ENCODE measurements at places on chromosomes 12 and 14.

DNA sequence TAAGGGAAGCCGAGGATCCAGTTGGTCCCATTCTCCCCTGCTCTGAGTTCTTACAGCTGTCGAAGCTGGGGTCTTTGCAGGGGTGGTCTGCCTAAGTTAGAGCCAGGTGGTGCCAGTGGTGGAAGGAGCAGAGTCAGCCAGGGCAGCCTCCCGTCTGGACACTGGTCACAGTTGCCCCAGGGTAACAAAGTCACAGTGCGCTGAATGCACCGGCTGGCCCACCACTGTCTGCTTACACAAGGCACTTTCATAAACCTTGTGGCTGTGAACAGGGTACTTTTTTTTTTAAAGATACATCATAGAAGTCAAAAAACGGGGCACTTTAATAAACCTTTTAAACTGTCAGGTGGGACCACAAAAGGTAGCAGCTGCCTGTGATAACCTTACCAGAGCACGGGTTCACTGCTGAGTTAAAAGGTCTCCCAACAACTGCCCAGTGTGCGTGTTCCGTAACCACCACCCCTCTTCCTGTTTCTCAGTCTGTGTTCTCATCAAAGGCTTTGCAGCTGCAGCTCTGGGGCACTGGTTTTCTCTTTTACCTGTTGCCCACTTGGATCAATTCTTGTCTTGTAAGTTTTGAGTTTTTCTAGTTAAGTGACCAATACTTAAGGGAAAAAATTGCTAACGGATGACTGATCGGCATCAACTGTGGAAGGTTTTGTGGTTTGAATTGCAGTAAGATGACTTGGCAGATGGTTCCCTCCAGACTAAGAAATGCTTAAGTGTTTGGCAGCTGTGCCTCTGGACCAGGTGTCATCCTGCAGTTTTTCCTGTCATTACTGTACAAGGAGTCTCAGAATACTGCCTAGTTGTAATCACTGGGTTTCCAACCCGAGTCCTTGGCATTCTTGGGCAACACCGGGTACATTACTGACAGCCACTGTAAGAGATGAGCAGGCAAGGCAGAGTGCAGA lies 55.9 kb downstream of the DYNC1H1 start:
- DNase-seq, result no peak

- peak; percentile 42 for DNase-seq
These were observed 121.3 kb upstream of the MAX start for GRCh38 chr14:65223636-65224035.

- no peak for DNase-seq
These were observed 136.3 kb upstream of the PRICKLE1 start for GRCh38 chr12:42725809-42726208.

DNA sequence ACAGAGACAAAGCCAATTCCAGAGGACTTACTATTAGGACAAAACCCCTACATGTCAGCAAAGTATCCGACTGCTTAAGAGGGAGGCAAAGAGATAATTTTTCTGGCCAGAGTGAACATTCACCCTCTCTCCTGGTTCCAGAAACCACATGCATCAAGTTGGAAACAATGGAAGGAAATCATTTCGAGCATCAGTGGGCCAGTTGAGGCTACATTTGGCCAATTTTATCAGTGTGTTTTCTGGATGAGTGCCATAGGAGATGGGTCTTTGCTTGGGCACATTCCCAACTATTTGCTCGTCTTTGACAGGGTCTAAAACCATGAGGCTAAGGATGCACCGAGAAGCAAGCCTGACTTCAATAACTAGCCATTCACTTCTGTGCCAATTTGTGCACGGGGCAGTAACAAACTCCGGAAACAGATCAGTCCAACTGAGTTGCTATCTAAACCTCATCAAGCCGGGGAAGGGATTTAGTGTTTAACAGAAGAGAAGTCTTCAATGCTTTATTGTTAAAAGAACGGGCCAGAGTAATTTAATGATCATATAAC lies 17.4 kb downstream of the EGLN3 start:
- no peak for DNase-seq

- no peak for DNase-seq
These were observed 82.0 kb downstream of the IFT43 start for GRCh38 chr14:76067536-76067935.

DNA sequence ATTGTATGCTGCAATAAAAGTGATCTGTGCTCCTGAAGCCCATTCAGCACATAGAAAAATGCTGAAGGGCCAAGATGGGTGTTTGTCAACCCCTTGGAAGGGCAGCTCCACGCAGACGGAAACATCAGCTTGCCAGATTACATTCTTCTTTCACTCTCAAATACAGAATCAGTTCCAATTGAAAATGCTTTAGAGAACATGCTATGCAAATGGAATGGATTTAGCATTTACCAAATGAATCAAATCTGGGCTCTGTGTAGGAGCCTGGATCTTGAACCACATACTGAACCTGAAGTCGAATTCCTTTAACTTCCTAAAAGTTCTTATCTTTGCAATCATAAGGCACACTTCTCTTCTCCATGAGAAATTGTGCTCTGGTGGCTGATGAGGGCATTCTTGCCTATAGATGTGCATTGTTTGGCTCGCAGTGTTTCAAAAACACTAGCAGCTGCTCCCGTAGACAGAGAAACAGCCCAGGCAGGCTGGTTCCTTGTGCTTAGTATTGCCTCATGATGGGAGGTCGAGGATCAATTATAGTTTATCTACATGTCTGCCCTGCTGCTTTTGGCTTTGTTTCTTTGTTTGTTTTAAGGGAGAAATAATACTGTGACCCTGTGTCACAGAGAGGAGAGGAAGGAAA lies 489.8 kb upstream of the FLRT2 start:
- DNase-seq, result no peak

GRCh38 chr12:111010916-111011657 lies 90.7 kb upstream of the MYL2 start:
- DNase-seq, result no peak

DNA sequence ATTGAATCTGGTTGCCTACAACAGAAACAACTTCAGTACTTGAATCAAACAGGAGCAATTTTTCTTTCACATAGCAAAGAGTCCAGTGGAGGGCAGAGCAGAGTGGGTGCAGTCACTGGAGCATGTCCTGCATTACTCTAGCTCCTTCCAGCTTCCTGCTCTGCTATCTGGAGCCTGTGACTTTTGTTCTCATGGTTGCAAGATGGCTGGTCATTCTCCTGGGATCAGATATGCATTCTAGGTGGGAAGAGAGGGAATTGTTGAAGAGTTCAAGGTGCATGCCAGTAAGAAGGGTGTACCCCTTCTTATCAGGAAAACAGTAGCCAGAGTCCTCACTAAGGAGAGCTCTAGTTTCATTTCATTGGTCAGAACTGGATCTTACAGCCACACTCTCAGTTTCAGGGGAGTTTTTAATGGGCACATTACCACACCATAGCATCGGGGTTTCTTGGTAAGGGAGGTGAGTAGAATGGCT lies 8.0 kb downstream of the IFT43 start:
- no peak for DNase-seq

DNA sequence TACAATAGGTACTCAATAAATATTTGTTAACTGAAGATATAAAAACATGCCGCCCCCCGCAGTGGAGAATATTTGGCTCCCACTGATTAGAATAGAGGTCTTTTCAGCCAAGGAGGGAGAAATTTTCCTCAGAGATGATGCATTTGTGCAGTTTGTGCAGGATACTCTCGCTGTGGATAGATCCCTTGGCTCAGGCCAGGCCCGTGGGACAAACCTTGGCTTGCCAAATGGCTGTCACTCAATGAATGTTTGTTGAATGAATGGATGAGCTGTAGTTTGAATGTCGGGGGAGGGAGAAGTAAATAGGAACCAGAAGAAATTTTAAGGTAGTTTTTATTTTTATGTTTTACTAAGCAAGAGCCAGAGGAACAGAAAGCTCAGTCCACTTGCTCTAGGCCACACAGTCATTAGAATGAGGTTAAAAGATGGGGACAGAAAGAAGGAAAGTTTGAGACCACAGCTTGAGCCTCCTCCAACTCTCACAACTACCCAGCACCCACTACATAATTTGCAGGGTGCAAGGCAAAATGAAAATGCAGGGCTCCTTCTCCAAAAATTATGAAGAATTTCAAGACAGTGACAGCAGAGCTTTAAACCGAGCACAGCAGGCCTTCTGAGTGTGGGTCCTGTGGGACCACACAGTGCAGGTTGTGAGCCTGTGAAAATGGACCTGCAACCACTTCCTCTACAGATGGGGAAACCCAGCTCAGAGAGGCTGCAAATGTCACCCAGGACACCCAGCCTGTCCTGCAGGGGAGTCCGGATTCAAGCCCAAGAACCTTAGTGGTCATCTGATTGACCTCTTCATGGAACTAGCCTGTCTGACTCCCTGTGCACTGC lies 51.4 kb downstream of the WSCD2 start:
- DNase-seq, result no peak

DNA sequence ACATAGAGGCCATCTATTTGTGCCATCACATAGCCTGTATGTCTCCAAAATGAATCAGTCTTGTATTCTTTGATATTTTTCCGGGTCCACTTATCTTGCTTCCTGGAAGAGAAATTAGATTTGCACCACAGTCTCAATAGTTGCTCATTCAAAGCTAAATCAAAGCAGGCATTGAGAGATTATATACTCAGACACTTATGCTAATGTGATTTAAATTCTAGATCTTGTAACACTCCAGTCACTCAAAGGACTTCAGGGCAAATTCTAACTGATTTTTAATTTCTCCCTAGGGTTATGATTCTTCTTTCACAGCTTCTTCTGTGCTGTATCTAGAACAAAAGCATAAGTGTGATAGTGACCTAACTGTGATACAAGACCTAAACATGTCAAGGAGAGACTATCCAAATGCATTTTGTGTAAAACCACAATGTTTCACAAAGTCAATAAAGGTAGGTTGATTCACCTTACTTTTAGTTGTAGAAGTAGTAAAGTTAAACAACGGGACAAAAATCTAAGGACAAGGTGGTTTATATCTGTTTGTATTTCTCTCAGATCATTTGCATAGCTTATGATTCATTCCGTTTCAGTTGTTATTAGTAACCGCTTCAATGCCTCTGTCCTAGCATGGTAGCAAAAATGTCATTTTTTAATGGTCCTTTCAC lies 26.8 kb downstream of the PLBD1 start:
- DNase-seq, result no peak

- DNase-seq, result no peak
These were observed 182.4 kb downstream of the ASCL1 start for GRCh38 chr12:103139876-103140275.

DNA sequence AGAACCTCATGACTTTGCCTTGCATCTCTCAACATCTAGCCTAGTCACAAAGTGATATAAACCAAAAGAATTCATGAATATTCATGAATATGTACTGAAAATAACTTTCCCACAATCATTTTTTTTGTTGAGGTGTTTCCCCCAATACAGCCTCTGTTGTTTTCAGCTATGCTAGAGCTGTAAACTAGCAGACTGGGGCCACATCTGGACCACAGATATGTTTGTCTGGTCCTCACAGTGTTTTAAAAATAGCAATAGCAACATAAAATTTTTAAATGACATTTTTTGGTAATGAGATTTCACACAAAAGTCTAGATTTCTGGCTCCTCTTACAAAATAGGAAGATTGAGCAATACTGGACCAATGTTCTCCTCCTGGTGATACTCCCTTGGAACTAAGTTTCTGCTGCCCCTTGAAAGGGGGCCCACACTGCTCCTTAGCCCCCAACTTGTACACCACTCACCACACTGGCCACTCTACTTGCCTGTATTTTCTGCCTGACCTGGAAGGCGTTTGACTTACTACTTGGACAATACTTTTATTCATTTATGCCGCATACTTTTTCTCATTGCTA lies 81.2 kb downstream of the BMP4 start:
- DNase-seq, result no peak

- DNase-seq, result no peak
These were observed 33.2 kb upstream of the LDHB start for GRCh38 chr12:21690704-21691368.

- no peak for DNase-seq
These were observed 3.2 kb downstream of the DGLUCY start for GRCh38 chr14:91116913-91117588.

GRCh38 chr12:14949631-14950030 lies 11.3 kb upstream of the ERP27 start:
- DNase-seq, result no peak

DNA sequence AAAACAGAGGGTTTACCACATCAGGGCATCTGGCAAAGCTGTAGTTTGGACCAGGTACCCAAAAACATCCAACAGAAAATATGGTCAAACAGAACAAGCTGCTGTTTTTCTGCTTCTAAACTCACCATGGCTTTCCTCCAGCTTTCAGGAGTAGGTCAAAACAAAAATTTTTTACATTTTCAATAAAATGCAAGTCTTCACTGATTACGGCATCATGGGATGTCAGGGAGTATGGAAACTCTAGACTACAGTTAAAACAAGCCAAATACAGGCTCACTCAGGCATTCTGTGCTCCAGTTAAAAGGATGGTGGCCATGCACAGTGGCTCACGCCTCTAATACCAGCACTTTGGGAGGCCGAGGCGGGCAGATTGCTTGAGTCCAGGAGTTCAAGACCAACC lies 47.1 kb upstream of the PSMA6 start:
- DNase-seq, result no peak

- DNase-seq, result no peak
These were observed 393.1 kb upstream of the RGS6 start for GRCh38 chr14:71538938-71539649.

DNA sequence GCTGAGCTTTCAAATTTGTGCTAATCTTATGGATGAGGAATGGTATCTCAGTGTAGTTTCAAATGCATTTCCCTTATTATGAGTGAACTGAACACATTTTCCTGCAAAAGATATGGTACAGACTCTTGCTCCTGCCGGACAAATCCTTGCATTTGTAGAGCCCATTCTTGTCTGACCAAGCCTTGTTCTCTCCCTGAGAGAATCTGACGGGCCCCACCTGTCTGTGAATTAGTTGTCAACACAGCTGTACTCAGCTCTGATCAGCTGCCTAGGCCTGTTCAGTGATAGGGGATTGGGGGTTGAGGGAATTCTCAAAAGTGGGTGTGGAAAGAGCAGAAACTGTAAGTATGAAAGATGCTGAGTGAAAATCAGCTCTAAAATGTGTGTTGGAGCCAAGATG lies 42.8 kb upstream of the SCN8A start:
- DNase-seq, result no peak

GRCh38 chr12:64083285-64084210 lies 138.5 kb downstream of the KICS2 start:
- DNase-seq, result no peak

DNA sequence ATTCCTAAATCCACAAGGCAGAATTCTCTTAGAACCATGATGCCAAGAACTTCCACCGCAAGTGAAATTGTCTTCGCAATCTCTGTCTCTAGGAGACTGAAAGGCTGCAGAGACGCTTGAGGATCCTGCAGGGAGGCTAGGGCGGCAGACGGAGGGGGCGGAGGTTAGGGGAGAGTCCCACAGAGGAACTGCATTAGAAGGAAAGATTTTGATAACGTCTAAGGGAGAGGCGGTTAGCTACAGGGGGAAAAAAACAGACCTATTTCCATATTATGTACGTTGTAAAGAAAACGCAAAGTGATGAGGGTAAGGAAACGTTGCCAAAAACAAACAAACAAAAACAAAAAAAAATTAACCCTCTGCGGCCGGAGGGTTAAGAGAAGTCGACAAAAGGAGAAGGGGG lies 595 bp downstream of the KLHL28 start:
- peak; percentile 70 for DNase-seq

- DNase-seq, result no peak
These were observed 464.0 kb downstream of the RAD51B start for GRCh38 chr14:68283378-68284123.

GRCh38 chr12:85424581-85425348 lies 144.7 kb downstream of the ALX1 start:
- no peak for DNase-seq

GRCh38 chr12:54959291-54960018 lies 25.1 kb downstream of the TESPA1 start:
- DNase-seq, result no peak

- DNase-seq, result no peak
These were observed 7.0 kb downstream of the GPX2 start for GRCh38 chr14:64935508-64935907.
